H9 (cell line): ENCODE measurements at places on chromosomes 1 and 21.

DNA sequence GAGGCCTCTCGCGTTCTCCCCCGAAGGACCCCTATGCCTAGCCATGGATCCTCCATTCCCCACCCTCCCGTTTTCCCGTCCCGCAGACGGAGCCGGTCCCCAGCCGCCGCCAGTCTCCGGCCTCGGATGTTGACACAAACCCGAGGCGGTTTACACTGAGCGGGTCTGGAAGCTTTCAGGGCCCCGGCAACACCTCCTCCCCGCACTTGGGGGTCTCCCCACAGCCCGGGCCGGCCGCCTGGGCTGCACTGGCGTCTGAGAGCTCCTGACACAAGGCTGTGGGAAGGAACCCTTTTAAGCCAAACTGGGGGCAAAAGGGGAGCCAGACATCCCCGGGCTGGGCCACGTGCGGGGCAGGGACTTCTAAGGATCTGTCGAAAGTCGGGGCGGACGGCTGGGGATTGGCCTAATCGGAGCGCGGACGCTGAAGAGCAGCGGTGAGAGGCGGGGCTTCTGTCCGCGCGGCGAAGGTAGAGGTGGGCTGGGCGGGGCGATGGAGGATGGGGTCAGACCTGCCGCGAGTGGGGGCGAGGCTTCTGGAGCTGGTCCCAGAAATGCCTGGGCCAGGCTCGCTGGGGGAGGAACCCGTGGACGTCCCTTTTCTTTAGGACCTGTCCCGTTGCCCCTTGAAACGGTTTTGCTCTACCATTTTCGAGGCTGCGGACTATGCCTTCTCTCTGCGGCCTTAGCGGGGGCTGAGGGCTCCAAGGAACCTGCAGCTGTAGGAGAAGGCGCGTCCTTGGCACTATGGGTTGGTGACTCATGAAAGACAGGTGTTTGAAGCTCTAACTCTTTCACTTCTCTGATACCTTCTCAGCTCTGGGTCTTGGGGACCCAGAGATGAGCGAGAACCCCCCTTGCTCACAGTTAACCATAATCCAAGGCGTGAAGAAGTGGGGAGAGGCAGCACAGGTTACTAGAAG, 1.2 kb upstream of the HPCAL4 start:
- peak; percentile 77 for DNase-seq

DNA sequence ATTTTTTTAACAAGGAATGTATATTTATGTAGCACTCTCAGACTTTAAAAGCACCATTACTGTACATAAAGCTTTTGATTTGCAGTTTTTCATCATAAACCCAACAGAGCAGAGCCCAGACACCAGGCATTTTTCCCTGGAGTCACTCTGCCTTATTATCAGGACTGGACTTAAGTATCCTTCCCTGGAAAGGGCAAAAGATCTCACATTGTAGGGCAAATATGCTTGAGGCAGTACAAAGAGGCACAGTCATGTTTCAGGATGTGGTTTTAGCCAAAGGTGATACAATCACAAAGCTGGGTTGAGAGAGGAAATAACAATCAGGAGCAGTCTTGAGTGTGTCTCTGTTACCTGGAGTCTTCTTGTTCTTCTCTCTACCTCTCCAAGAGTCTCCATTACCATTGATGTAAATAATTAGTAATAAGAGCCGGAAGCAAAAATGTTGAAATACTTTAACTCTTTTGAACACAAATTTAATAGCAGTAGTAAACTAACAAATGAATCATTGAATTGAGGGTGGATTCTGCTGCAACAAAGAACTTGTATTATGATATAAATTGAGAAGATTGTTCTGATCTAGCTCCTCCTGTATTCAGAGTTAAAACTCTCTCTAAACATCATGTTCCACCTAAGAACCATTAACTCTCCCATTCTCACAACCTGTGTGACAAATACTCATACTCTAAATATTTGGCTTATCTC, 160.5 kb downstream of the LTN1 start:
- DNase-seq: no peak

DNA sequence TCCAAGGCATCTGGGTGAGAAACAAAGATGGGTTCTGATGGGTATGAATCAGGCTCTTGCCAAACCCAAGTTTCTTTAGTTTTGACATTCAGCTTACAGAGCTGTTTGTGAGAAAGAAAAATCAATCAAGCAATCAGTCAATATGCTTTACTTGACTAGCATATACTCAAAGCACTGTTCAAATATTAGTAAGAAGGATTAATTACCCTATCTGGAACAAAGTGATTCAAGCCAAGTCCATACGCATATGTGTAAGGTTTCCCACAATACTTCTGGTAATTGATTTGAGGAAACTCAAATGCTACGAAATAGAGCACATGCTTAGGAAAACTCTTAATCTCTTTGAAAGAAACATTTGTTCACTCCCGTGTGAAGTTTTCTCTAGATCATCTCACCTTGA, 18.7 kb downstream of the RPE65 start:
- no peak for DNase-seq

GRCh38 chr1:209150114-209150513, 433.4 kb upstream of the CAMK1G start:
- no peak for DNase-seq

DNA sequence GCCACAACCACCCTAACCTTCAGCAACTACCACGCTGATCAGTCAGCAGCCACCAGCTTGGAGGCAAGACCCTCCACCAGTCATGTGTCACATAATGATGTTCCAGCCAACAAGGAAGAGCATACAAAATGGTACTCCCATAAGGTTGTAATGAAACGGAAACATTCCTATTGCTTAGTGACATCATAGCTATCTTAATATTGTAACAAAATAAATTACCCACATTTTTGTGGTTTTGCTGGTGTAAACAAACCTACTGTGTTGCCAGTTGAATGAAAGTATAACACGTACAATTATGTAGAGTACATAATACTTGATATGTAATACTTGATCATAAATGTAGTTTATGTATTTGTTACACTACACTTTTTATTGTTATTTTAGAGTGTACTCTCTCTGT, 1363.2 kb upstream of the ADGRL4 start:
- no peak for DNase-seq

- no peak for DNase-seq
These were observed 108.4 kb downstream of the CNIH3 start for GRCh38 chr1:224724566-224724965.

DNA sequence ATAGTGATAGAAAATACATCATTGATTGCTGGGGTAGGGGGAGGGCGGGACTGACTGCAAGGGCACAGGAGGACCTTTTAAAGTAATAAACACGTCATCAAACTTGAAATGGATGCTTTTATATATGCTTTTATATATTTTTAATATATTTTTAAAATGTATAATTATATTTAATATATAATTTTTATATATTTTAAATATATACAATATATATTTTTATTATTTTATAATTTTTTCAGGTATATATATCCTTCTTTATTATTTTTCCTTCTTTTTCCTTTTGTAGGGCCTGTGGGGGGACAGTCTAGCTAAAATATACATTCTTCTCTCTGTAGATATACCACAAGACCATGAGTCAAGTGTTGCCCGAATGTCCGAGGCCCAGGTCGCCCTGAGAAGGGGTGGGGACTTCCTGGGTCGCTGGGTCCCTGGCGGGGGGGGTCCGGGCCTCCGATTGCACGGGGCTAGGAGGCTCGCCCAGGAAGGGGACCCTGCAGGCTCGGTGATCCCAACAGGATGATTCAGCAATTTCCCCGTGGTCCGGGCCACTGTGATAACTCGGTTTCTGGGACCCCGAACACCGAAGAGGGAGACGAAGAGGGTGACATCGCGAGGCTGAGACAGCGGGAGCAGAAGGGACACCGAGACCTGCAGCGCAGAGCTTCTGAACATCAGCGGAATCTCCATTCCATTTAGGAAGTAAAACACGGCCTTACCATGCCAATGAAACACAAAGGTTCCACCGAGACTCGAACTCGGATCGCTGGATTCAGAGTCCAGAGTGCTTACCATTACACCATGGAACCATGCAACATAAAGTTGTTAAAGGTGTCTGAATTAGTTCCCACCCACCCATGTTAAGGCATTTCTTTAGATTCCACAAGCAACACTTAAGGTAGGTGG, 112.5 kb upstream of the NBPF11 start:
- peak; percentile 91 for DNase-seq

GRCh38 chr1:1141911-1142250, 26.0 kb upstream of the C1orf159 start:
- DNase-seq: no peak

DNA sequence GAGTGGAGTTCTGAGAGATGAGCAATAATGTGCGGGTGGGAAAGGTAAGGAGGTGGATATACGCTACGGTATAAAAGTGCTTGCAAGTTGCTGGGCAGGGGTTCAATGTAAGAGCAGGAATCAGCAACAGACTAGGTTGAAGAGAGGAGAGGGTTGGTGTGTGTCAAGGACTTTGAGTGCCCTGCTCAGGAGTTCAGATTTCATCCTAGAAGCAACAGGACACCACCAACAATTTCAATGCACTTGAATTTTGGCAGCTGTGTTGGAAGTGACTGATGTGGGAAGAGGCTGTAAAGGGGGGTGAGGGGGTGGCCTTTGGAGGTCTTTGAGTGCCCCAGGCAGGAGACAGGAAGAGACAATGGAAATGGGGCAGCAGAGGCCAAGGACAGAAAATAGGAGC, 57.3 kb downstream of the RHOU start:
- no peak for DNase-seq

DNA sequence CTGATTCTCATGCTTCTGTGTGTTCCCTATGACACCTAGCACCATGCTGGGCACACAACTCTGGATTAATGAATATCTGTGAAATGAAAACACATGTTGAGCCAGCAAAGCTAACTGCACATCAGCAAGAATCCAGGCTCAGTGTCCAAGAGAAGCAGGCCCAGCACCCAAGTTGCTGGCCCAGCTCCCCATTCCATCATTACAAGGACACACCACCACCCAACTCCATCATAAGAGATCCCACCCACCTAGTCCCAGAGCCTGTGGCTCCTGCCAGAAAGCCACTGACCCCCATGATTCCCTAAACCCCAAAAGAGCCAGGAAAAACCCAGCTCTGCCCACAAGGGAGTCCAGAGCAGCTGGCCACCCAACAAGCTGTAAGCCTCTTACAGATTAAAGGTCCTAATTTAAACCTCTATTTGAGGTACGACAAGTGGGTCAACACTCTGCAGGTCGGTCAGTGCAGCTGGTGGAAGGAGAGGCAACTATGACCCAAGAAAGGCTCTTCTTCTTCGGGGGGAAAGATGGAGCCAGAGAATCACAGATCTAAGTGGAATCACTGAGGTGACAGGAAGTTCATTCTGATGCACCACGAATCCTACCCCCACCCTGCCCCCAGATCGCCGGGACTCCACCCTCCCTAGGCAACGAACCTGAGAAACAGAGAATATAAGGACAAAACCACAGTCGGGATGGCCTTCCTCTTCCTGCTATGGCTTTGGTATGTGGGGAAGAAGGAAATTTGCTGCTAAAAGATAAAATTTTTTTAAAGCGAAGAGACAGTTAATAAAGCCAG, 58.2 kb downstream of the CD34 start:
- no peak for DNase-seq

DNA sequence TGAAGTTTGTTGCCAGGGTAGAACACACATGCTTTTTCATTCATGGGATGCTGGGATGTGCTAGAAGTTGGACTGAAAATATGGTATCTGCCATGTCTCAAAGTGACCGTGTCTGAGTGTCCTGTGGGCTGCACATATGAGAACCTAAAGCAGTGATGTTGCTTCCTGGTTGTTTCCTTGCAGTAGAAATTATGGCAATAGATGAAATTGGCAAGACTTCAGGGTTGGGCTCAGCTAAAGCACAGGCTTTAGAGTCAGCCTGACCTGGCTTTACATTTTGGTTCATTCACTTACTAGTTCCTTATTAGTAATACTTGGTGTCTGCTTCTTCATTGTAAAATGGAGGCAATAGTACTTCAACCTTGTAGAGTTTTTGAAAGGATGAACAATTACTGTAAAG, 2.2 kb downstream of the LAMC2 start:
- DNase-seq: no peak

DNA sequence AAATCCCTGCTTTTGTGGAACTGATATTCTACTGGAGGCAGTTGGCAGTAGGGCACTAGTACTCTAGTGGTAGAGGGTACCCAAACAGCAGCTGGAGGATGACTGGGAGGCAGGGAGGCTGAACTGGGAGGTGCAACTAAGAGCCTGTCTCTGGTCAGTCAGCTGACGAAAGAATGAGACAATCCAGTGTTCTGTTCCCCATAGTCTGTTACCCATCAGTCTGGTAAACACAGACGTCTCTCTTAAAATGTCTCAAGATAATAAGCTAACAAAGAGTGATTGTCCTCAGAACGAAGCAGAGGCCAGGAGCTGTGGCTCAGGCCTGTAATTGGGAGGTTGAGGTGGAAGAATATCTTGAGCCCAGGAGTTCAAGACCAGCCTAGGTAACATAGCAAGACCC, 30.4 kb downstream of the TFAP2E start:
- DNase-seq: no peak
